ENCODE measurements at places on chromosomes 5 and 9.

- DNase-seq = no peak
These were observed 52.1 kb upstream of the RNU6ATAC start for GRCh38 chr9:134216449-134216951.

- DNase-seq = no peak
These were observed 198.4 kb upstream of the NR3C1 start for GRCh38 chr5:143601917-143602333.

- DNase-seq = no peak
These were observed 218.7 kb downstream of the GLIS3 start for GRCh38 chr9:4080921-4081895.

DNA sequence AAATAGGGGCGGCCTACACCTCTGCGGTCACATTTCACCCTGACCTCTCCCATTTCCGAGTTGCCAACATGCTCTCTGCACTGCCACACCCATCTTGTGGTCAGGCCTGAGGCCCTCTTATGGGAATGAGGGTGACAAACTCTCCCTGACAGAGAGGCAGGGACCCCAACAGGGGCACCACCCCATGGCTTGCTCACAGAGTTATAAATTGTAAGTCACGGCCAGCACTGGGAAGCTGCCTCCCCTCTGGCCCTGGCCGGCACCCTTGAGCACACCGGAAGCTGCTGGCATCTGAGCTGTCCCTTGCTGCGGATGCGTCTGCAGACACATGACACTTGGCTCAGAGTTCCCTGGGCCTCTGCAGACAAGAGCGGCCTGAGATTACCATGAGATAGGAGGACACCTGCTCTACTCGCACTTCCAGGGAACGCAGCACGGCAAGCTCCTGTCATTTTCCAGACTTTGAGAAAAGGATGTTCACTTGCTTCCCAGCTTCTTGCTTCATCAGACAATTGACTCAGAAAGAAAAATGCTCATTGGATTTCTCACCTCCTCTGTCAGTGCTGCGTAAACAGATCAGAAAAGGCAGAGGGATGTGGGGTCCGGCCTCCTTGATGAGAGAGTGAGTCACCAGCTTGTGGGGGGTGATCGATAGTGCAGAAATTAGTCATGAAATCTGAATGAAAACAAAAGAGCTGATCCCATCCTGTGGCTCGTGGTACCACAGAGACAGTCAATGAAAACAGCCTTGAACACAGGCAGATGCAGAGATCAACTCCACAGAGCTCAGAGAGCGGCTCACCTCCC is 269.8 kb downstream of the SYK start:
- peak; percentile 92 for DNase-seq

DNA sequence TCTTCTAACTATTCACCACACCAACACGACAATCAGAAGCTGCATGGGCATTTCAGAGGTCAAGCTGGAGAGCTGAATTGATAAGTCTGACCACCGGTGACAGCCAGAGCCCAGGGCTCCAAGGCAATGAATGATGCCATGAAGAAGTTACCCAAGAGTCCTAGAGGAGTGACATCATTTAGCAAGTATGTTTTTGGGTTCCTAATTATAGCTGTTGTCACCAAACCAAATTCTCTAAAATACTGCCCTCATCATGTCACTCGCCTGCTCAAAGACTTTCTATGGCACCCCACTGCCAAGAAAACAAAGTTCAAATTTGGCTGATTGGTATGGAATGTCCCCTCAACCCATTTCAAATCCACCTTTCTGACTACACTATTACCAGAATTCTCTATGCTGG is 235.1 kb downstream of the SPOCK1 start:
- peak; percentile 79 for DNase-seq

GRCh38 chr9:84793251-84793650 is 123.7 kb downstream of the NTRK2 start:
- DNase-seq = peak; percentile 40

DNA sequence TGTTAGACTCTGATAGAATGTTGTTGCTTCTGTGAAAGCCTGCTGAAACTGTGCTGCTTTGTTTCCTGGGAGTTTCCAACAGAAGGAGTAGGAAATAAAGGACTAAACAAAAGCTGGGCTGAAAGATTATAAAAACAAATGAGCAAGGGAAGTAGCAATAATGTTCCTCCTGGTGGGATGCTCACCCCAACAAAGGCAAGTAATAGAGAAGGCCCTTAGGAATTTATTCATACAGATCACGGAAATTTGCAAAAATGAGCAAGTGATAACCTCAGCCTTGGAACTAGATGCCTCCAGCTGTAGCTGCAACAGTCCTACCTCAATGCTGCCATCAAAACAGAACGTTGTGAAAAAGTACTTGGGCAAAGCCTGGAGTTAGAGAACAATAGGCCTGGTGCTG is 1248.0 kb upstream of the C9orf72 start:
- no peak for DNase-seq

Data from fibroblast of skin of back (primary cell).